ENCODE measurements at places on chromosomes 2 and 18.

DNA sequence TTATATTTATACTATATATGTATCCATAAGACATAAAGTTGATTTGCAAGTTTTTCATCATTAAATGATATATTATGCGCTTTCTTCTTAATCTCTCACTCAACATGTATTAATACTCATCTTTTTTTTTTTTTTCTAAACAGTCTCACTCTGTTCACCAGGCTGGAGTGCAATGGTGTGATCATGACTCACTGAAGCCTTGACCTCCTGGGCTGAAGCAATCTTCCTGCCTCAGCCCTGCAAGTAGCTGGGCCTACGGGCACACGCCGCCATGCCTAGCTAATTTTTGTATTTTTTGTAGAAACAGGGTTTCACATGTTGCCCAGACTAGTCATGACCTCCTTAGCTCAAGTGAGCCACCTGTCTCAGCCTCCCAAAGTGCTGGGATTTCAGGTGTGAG is 51.4 kb upstream of the MAP4K3 start:
- DNase-seq, result no peak

- DNase-seq, result no peak
These were observed 93.2 kb downstream of the KCNS3 start for GRCh38 chr2:17971531-17972125.

DNA sequence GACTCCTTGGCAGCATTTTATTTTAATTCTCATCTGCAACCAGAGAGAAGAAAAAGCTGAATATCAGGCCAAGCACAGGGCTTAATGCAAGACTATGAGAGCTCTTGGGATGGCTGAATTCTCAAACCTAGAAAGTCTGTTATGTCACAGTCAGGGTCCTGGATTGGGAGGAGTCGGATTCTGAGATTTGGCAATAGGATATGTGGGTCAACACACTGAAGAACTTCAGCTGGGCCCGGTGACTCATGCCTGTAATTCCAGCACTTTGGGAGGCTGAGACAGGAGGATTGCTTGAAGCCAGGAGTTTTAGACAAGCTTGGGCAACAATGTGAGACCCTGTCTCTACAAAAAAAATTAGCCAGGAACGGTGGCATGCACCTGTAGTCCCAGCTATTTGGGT is 102.4 kb downstream of the COL3A1 start:
- no peak for DNase-seq

- DNase-seq, result no peak
These were observed 61.5 kb downstream of the VRK2 start for GRCh38 chr2:58107803-58108710.

DNA sequence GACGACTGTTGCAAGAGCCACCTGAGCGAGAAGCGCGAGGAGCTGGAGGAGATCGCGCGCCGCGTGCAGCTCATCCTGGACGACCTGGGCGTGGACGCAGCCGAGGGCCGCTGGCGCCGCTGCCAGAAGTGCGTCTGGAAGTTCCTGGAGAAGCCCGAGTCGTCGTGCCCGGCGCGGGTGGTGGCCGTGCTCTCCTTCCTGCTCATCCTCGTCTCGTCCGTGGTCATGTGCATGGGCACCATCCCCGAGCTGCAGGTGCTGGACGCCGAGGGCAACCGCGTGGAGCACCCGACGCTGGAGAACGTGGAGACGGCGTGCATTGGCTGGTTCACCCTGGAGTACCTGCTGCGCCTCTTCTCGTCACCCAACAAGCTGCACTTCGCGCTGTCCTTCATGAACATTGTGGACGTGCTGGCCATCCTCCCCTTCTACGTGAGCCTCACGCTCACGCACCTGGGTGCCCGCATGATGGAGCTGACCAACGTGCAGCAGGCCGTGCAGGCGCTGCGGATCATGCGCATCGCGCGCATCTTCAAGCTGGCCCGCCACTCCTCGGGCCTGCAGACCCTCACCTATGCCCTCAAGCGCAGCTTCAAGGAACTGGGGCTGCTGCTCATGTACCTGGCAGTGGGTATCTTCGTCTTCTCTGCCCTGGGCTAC is 1.2 kb downstream of the KCNF1 start:
- no peak for DNase-seq

DNA sequence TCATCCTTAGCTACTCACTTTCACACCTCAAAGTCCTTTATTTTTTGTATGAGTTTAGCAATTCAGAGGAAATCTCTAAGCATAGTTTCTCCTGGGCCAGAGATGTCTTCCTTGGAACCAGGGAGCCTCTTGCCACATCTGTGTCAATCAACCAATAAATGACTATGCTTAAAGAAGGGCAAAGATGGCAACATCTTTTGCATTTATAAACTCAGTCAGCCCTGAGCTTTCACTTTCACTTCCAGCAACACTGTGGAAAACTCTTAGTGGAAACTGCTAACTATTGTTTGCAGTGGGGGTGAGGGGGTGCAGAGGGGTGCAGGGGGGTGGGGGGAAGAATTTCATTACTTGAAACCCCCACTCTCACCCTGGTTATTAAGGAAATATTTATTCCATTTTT is 3.4 kb downstream of the ACVR1C start:
- no peak for DNase-seq

- no peak for DNase-seq
These were observed 202.3 kb downstream of the KCNH7 start for GRCh38 chr2:162636206-162636728.

GRCh38 chr2:26325851-26326250 is 20.1 kb upstream of the SELENOI start:
- DNase-seq, result no peak

DNA sequence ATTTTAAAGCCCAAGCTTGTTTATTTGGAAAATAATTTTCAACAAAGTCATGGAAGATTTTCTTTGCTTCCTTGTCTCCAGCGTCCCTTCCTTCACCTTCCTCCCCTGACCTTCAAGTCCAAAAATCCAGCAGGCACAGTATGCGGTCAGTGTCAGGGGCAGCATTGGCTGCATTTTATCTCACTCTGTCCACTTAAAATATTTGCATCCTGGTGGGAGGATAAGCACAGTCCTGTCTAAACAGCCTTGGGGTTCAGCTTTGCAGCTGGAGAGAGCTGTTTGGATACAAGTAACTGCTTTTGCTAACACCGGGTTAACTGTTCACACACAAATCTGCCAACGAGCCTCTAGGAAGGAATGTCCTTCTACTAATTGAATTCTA is 318.1 kb downstream of the PDE11A start:
- no peak for DNase-seq

- no peak for DNase-seq
These were observed 213.1 kb downstream of the MYO3B start for GRCh38 chr2:170391018-170391417.

- no peak for DNase-seq
These were observed 160.6 kb downstream of the MTCL1 start for GRCh38 chr18:8865934-8866333.

DNA sequence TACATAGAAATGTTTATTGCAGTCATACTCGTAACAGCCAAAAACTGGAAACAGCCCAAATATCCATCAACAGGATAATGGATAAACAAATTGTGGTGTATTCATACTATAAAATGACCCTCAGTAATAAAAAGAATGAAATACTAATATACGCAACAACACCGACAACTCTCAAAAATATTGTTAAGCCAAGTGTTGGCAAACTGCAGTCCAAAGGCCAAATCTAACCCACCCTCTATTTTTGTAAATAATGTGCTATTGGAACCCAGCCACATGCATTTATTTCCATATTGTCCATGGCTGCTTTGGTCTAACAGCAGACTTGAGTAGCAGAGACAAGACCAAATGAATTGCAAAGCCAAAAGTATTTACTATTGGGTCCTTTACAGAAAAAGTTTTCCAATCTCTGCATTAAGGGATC is 151.0 kb downstream of the MREG start:
- no peak for DNase-seq

DNA sequence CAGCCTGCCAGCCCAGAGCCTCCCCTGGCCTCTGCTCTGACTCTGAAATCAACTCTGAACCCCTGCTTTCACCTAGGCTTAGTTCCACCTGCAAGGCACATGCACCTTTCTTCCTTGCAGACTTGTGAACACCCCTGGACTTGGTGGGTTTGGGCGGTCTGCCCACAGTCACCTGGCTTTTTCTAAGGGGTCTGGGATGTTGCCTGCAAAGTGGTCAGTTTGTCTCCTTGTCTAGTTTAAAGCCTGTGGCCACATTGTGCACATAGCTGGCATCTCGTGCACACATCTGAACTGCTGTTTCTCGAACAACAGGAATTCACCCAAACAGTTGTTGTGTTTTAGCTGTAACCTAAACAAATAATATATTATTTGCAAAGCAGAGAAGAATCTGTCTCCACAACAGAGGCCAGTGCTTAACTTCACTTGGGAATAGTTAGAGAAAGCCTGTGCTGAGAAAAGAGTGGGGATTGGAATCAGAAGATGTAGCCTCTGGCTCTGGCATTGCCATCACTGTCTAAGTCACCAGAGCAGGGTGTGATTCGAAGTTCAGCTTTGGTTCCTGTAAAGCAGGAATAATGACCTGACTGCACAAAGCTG is 108.5 kb downstream of the TMEM18 start:
- no peak for DNase-seq

- DNase-seq, result no peak
These were observed 35.8 kb downstream of the SH3RF3 start for GRCh38 chr2:109164739-109165221.

- DNase-seq, result no peak
These were observed 59.0 kb downstream of the WDSUB1 start for GRCh38 chr2:159227467-159227866.

GRCh38 chr2:48001498-48001897 is 95.2 kb upstream of the FBXO11 start:
- DNase-seq, result no peak

GRCh38 chr2:55019526-55020258 is 30.6 kb downstream of the RTN4 start:
- no peak for DNase-seq

DNA sequence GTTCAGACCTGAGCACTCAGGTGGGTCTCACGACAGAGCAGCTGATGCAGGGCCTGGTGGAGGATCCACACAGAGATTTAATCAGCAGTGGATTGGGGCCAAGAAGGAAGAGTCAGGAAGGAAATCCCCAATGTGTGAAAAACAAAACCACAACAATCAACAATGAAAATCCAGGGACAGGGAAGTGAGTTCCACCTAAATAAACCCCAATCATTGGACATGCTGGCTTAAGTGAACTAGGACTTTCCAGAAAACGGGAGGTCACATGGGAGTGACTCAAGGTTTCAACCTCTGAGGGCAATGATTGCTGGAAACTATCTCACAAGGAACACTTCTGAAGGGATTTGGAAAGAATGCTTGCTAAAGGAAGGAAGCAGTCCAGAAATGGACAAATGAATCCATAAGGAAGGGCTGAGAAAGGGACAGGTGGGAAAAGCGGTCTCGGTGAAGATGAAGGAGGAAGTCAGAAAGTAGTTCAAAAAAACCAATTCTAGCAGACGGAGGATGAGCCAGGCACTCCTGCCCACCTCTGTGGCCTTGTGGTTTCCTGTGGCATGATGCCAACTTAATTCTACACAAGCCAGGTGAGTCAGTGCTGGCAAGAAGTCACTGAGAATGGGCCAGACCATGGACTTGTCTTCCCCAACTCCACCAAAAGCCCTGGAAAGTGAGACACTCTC is 15.4 kb upstream of the XDH start:
- DNase-seq, result no peak

DNA sequence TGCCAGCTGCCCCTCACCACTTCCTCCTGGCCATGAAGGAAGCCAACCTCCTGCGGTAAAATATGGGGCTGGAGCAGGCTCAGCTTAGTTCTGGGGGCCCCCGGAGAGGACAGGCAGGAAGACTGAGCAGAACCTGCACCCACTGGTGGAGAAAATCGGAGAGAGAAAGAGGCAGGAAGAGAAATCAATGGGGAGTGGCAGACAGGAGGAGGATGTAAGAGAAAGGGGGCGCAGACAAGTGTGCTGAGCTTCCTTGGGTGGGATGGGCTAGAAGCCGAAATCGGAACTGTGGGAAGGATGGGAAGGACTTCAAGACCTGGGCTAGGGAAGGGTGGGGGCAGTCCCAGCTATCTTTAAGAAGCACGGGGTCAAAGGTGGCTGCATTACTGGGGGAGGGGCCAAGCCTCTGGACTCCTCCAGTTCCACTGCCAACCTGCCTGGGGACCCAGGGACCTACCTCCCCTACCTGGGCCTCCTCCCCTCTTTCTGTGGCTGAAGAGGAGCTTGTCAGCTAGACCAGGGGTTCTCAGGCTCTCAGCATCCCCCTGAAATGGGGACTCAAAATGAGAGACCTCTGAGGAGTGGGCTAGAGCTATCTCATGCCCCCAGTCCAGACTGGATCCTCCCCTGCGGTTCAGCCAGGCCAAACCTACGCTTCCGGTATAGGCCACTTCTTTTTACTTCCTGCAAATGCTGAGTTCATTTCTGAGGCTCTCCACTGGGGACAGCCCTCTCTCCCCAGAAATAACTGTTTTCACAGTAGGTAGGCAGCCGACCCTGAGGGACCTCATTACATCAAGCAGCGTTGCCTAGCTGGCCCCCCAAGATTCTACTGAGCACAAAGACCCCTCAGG is 33.6 kb upstream of the B3GNT7 start:
- no peak for DNase-seq

GRCh38 chr2:26645762-26646161 is 4.6 kb upstream of the CIB4 start:
- DNase-seq, result no peak

GRCh38 chr2:199460101-199460671 is 2.4 kb upstream of the SATB2 start:
- DNase-seq, result no peak

DNA sequence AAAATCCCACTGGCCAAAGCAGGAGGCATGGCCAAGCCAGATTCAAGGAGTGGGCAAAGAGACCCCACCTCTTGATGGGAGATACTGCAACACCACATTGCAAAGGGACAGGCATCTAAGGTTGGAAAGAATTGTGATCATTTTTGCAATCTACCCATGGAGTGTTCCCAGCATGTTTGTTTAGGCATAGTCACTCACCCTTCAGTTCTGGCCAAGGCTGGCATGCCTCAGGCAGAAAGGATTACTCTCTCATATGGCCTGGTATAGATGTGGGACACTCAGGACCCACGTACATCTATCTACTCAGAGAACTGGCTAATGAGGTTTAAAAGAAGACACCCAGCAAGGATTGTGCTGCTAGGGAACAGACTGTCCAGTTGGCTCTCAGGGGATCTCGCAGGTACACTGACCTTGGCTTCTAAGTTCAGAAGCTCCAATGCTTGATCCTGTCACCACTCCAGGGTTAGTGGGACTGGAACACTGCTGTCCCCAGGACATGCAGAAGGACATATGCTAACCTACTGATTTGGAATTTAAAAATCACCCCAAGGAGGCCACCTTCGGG is 183.7 kb downstream of the KLHL29 start:
- DNase-seq, result no peak

- DNase-seq, result no peak
These were observed 138.3 kb downstream of the FAM124B start for GRCh38 chr2:224263571-224264043.

GRCh38 chr2:217326238-217327022 is 466.6 kb upstream of the TNP1 start:
- no peak for DNase-seq

Data from HuH-7.5 (cell line).